ENCODE measurements at places on chromosomes 5 and 9.

GRCh38 chr5:172494630-172495505 is 40.5 kb upstream of the SH3PXD2B start:
- no peak for DNase-seq

- DNase-seq, result no peak
Measured at GRCh38 chr5:37899037-37899436, 59.2 kb upstream of the GDNF start.

DNA sequence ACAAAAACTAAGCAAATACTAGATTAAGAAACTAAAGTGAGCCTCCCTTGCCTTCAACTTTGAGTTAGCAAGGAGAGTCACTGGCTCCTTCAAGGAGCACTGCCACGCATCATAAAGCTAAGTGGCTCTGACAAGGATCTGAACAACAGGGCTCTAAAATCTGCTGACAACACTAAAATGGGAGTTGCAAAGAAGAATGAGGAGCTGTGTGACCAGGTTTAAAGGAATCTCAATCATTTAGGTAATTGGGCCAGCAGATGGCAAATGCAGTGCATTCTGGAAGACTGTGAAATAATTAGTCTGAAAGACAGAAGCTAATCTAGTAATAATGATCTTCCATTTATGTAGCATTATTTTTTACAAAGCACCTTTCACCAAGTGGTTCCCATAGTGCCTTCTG is 297.0 kb upstream of the TAS2R1 start:
- DNase-seq, result peak; percentile 19

GRCh38 chr5:62689599-62690368 is 111.2 kb downstream of the LRRC70 start:
- DNase-seq, result no peak

DNA sequence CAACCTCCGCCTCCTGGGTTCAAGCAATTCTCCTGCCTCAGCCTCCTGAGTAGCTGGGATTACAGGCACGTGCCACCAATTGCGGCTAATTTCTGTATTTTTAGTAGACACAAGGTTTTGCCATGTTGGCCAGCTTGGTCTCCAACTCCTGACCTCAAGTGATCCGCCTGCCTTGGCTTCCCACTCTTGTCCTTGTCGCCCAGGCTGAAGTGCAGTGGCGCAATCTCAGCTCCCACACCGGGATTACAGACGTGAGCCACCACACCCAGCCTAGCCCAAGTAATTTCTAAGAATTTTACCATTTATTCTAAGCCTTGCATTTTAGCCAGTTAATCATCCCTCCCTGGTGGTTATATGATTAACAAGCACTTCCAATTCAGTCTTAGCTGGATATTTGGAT is 11.0 kb downstream of the NAIP start:
- DNase-seq, result no peak

DNA sequence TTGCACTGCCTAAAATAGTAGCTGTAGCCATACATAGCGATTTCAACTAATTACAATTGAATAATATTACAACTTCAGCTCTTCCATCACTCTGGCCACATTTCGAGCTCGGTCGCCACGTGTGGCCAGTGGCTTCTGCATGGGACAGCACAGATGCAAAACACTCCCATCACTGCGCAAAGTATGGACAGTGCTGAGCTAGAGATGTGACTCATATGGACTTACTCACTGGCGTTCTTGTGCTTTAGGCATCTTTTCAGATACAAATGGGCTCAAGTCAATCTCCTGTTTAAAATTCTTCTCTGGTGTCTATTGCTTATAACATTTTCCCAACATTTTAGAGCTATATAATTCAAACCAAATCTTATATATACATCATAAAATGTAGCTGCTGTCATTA is 222.7 kb downstream of the ELAVL2 start:
- no peak for DNase-seq

DNA sequence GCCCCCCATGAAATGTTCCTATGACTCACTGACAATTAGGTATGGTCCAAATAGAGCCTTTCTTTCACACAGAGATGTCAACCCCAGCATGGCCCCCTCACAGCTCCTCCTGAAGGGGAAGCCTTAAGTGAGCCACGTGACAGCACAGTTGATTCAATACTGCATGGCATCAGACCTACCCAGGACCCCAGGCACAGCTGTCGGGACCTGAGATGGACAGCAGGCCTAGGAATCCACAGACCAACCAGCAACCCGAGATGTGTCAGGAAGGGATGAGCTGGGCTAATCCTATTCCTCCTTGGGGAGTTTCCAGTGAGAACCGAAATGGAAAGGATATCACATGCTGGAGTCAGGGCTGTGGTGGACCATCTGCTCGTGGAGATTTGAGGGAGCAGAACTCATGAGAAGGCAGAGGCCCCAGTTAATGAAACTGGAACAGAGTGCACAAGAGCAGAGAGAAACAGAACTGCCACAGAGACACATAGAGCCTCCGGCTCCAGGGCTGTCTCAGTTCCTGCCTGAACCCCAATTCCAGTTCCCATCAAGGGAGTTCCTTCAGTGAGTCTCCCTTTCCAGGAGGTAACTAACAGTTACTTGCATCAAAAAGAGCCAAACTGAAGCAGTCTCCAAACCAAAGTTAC is 42.1 kb upstream of the SMIM23 start:
- no peak for DNase-seq

GRCh38 chr5:53397845-53398244 is 82.6 kb upstream of the FST start:
- DNase-seq, result peak; percentile 50

DNA sequence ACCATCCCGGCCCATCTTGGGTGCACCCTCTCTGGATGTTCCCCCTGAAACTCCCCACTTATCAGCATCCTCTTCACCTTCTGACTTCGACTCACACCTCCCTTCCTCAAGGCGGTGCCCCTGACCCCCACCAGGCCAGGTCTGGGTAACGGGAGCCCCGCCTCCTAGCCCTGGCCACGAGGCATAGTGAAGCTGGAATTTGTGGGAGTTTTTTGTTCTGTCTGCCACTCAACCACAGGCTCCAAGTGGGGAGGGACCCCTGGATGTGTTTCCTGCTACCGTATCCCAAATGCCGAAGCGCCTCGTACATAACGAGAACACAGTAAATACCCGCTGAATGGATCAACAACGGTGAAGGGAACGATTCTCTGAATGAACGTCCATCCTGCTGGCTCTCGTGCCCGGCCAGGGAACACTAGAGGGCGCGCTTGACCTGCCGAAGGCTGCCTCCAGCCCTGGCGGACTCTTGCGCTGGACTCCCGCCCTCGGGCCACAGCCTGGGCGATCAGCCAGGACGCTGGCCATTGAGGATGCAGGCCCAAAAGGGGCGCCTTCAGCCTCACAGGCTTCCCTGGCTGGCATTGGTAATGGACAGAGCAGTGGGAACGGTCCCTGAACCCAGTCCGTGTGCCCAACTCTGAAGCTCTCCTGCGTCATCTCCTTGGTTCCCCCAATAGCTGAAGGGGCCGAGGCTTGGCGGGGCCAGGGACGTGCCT is 47.3 kb upstream of the PHYKPL start:
- no peak for DNase-seq

Data from GM04503 (cell line).